Ammon's horn (tissue), 1 donor: ENCODE measurements at places on chromosomes 12 and 14.

DNA sequence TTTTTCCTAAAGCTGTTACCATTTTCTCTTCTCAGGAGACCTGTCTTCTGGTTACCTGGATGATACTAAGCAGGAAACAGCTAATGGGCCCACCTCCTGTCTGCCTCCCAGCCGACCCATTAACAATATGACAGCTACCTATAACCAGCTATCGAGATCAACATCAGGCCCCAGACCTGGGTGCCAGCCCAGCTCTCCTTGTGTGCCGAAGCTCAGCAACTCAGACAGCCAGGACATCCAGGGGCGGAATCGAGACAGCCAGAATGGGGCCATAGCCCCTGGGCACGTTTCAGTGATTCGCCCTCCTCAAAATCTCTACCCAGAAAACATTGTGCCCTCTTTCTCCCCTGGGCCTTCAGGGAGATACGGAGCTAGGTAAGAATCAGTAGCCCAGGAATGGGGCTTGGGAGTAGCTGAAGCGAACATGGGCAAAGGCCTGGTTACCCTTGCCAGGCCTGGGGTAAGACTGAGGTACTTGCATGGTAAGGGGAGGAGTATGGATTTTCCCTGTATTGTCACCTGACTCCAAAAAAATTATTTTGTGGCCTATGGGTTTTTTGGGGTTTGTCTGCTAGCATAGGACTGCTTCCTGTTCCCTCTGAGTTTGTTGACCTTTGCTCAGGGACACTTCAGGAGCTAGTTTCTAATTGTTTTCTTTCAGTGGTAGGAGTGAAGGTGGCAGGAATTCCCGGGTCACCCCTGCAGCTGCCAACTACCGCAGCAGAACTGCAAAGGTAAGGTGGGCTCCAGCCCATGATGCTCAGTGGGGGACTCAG lies 26.6 kb downstream of the TRAFD1 start:
- DNase-seq, result no peak

DNA sequence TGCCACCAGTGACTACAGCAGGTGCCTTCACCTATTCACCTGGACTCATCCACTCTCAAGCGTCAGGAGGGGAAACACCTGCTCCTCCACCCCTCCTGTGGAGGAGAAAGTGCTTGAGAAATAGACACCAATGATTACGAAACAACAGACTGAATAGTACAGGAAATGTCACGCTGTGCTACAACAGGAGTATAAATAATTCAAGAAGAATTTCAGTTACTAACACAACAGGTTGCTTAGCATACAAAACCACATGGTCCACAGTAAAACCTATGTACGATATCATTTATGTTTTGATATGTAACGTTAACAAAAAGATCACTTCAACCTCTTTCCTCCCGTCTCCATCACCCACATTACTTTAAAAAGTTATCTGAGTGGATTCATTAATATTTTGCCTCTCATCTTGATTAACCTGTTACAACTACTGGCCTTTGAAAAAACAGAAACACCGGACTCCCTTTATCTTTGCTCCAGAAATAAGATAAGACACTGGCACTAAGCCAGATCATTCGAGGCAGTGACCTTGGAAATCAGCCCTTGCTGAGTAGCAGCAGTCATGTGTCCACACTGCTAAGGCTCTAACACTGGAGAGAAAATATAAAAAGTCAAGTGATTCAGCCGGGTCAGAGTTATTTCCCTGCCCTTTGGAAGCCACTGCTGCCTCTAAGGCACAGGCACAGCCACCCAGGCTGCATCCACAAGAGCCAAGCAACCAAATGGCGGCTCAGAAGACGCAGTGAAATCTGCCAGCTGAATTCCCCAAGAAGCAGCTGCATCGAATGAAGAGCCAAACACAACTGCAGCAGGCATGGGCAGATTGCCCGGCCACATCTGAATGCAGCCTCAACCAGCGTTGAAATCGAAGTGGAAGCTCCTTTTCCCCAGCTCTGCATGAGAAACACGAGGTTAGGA lies 40.9 kb downstream of the NT5DC3 start:
- DNase-seq, result peak; percentile 79

DNA sequence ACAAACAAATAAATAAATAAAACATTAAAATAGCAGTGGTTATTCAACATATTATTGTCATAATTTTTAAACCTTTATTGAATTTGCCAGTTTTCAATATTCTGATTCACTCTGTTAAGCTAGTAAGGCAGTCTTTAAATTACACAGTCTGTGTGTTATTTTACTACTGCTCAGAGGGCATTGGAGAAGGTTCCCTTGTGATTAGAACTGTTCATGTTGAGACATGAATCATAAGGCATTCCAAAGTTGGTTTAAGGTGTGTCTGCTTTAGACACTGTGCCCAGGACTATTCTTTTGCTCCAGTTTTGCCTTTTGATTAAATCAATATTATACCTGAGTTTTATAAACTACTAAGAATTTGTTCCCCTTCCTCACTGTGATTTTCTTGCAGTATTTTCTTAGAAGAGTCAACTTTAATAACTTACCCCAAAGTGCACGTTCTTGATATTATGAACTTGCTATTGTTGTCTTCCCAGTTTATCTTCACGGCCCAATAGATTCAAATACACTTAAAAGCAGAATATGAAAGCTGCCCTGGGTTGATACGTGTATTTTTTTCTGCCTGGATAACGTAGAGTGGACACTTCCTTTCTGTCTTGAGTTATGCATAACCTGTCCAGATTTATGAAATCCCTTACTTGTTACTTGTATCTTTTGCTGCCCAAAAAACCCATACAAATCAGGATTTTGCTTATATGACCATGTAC lies 105.3 kb upstream of the BCAT1 start:
- DNase-seq, result no peak

GRCh38 chr12:22625762-22626294 lies 857 bp downstream of the ETNK1 start:
- DNase-seq, result peak; percentile 63

DNA sequence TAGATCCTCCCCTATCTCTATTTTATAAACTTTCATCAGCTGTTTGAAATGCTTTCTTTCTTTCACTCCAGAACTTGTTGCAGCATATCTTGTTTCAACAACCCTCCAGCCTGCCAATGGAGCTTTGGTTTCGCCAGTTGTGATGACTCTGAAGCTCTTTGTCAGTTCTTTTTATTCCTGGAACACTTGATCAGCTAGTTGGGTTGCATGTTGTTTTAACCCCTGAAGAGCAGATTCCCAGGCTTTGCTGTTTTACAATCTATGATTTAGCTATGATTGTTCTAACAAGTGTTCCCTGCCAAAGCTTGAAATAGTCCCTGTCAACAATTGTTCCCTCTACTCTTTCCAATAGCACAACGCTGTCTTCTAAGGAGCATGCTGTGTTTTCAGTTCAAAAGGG lies 50.6 kb upstream of the FUT8 start:
- DNase-seq, result peak; percentile 73

DNA sequence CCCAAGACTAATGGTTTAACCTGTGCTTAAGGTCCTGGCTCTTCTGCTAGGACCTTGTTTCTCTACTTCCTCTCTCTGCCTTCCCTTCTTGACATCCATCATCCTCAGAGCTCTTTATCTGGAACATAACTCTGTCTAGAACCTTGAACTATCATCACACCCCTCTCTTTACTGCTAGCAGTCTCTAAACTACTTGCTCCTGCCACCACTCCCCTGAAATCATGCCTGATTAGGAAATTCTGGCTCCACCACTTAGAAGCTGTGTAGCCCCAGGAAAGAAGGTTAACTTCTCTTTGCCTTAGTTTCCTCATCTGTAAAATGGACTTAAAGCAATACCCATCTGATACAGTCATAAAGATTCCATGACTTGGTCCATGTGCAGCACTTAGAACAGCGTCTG lies 9.1 kb downstream of the SLC38A1 start:
- DNase-seq, result no peak

DNA sequence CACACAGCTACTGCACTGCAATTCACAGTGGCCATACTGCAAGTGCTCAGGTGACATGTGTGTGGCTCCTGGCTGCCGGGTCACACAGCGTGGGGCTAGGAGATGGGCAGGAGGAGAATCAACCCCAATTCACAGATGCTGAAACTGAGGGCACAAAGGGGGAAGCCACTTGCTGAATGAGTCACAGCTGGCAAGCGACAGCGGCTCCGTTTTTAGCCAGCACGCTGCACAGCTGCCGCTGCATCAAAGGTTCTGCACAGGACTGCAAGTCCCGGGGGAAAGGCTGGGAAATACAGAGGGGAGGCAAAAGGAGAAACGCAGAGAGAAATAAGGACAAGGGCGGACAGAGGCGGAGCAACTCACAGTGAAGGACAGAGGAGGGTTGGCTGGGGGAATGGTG lies 57.9 kb downstream of the KDM2B start:
- DNase-seq, result no peak

DNA sequence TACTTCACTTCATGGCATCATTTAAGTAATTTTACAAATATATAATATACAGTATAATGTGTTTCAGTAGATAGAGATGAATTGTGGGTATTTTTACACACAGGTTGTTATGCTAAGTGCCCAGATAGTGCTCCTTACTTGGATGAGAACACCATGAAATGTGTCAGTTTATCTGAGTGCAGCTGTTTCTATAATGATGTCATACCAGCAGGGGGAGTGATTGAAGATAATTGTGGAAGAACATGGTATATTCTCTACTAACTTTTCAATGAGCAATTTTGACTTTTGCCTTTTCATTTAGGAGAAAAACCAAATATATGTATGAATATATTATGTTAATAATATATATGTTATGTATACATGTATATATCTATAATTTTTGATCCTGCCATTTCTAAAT lies 221.6 kb downstream of the LRRK2 start:
- DNase-seq, result peak; percentile 17

DNA sequence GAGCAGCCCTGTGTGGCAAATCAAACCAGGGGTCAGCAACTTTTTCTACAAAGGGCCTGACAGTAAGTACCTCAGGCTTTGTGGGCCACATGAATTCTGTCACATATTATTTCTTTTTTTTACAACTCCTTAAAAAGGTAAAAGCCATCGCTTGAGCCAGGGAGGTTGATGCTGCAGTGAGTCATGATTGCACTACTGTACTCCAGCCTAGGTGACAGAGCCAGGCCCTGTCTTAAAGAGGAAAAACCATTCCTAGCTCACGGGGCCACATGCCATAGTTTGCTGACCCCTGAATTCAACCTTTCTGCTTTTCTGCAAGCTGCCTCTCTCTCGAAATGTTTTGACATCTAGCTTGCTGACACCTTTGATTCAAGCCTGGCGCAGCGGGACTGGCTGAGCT lies 55.1 kb upstream of the CORO1C start:
- DNase-seq, result no peak

GRCh38 chr12:14928931-14929330 lies 9.4 kb downstream of the ERP27 start:
- DNase-seq, result no peak

GRCh38 chr12:74393272-74393671 lies 144.4 kb upstream of the ATXN7L3B start:
- DNase-seq, result no peak

DNA sequence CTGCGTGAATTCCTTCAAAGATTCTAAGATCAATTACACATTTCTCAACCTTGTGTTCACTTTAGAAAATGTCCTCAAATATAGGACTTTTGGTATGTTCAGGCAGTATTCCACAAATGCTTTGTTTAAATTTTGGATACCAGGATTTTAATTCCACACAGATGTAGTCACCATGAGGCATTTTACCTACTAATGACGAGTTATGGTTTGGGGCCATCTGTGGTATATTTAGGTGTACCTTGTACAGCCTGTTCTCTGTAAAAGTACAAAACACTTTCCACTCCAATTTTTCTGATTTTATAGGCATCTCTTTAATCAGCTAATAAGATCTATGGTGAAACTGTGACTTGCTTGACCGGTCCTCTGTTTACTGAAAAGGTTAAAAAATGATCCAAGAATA lies 275.7 kb upstream of the PRICKLE1 start:
- DNase-seq, result no peak

- DNase-seq, result no peak
Observed at GRCh38 chr12:119181944-119182343, 3.2 kb downstream of the HSPB8 start.

GRCh38 chr12:11801643-11802042 lies 152.2 kb downstream of the ETV6 start:
- no peak for DNase-seq

DNA sequence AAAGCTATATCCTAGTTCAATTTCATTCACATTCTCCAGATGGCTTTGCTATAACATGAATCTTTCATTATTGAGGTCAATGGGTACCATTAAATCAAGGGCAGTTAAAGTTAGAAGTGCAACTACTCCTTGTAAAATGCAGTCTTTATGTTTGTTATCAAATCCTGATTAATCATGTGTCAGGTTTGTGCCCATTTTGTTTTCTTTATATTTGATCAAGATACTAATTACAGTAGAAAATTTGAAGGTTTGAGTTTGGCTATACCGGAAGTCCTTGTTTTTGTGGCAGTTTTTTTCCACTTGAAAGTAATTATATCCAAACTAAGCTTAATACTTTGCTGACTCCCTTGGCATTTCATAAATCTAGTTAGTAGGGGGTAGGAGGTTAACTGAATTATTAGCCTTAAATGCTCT lies 513.0 kb downstream of the DIO2 start:
- no peak for DNase-seq

GRCh38 chr14:62706217-62706616 lies 339.0 kb downstream of the KCNH5 start:
- DNase-seq, result no peak

DNA sequence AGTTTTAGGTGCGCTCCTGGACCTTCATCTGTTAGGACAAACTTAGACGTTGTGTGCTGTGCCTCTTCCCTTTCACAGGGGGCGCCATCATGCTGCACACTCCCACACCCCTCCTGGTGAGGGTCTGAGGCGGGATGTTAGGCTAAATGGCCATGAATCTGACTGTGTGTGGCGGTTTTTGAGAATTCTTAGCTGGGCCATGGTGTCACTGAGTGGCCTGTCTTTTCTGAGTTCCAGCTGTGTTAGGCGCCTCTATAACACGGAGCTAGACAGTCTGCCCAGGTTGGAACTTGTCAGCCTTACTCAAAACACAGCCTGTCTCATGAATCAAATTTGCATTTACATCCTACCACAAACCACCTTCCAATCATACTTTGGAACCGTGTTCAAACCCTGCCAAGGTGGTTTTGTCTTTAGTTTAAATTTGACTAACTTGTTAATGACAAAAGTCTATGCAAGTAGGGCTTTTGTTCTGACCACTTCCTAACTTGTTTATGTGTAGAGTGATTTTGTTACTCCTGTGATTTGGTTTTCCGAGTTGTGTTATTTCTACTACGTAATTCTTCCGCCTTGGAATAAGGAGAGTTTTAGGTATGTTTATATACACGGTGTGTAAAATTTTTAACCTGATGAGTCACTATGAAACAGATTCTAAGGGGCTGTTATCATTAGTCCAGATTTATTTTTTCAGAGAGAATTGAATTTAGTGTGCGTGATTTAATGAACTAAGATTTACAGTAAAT lies 19.6 kb downstream of the ACVR1B start:
- DNase-seq, result no peak

GRCh38 chr12:47034661-47035060 lies 44.8 kb upstream of the PCED1B start:
- no peak for DNase-seq

GRCh38 chr14:92573761-92574498 lies 60.3 kb downstream of the RIN3 start:
- DNase-seq, result no peak

DNA sequence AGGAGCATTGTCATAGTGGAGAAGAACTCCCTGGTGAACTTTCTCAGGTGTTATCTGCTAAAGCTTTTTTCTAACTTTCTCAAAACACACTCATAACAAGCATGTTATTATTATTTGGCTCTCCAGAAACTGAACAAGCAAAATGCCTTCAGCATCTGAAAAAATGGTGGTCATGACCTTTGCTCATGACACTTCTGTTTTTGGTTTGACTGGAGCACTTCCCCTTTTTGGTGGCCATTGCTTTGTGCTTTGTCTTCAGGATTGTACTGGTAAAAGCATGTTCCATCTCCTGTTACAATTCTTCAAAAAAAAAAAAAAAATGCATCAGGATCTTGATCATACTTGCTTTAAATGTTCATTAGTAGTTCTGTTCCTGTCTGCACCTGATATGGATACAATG lies 1241.6 kb upstream of the USP15 start:
- no peak for DNase-seq
